T-helper 17 cell (primary cell): ENCODE measurements at places on chromosomes 13 and 19. TPM values are rescaled to one million over a fixed set of nuclear protein-coding genes. Genes with fewer than 3 reads are reported as not detected.

- peaks cover 10% of the 10 kb centered on the region for H3K27me3 ChIP-seq
- H3K27ac ChIP-seq: no peak overlapping the region
- DNase-seq: no peak
- H3K36me3 ChIP-seq: no peaks in the 10 kb centered on the region
- H3K4me1 ChIP-seq: peaks cover 3% of the 10 kb centered on the region
Measured at GRCh38 chr13:38369058-38369457, 19.4 kb downstream of the UFM1 start.

DNA sequence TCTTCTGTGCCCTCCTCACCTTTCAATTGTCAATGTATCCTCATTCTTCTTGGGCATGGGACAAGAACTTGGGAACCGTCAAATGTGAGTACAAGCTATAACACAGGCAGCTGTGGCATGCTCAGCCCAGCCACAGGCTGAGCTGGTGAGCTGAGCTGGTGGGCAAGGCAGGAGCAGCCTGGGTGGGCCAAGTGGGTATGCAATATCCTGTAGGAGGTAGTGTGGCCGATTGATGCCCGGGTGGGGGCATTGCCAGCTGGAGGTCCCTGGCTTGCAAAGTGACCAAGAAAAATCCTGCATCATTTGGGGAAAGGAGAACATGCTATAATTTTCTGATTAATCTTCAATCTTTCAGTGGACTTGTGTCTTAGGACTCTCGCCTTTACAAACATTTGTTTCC, 507.2 kb upstream of the SLC10A2 start:
- H3K4me1 ChIP-seq: no peaks in the 10 kb centered on the region
- H3K4me3 ChIP-seq: no peak overlapping the region
- H3K36me3 ChIP-seq: no peaks in the 10 kb centered on the region
- H3K27me3 ChIP-seq: no peaks in the 10 kb centered on the region

Gene ZNF570
- total RNA-seq: 11.8 TPM

Gene RGS9BP
- total RNA-seq: 0.10 TPM

Gene PPP1R15A
- 954 TPM for total RNA-seq

DNA sequence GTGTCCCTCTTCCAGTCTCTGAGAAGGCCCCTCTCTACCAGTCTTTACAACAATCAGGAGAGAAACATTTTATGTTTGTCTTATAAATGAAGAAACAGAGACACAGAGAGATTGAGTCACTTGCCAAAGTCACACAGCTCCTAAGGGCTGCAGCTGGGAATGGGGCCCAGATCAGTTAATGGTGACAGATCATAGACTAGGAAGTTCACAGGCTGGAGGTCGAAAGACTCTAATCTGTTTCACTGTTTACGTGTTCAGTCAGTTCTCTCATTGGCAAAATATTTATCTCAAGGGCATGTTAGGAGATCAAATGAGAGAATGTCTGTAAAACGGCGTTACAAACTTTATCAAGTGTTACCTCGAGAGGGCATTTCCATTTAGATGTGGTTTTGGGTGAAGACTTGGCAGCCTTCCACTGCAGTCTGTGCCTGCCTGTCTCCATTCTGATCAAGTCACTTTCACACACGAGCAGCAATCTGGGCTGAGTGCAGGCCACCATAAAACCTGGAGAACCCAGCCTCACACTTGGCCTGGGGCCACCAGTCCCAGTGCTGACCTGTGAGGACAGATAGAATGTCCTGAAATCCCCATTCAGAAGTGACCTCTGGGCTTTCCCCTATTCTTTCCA, 65.1 kb downstream of the SIAH3 start:
- H3K27me3 ChIP-seq: peaks cover 11% of the 10 kb centered on the region
- H3K4me1 ChIP-seq: peaks cover 22% of the 10 kb centered on the region
- H3K4me3 ChIP-seq: no peak overlapping the region
- peak overlapping the region; percentile 60 for H3K27ac ChIP-seq
- no peaks in the 10 kb centered on the region for H3K36me3 ChIP-seq

GRCh38 chr13:47865883-47866282, 135.2 kb downstream of the SUCLA2 start:
- H3K36me3 ChIP-seq: no peaks in the 10 kb centered on the region
- H3K4me1 ChIP-seq: no peaks in the 10 kb centered on the region
- no peak overlapping the region for H3K4me3 ChIP-seq
- peaks cover 6% of the 10 kb centered on the region for H3K27me3 ChIP-seq
- H3K27ac ChIP-seq: no peak overlapping the region

DNA sequence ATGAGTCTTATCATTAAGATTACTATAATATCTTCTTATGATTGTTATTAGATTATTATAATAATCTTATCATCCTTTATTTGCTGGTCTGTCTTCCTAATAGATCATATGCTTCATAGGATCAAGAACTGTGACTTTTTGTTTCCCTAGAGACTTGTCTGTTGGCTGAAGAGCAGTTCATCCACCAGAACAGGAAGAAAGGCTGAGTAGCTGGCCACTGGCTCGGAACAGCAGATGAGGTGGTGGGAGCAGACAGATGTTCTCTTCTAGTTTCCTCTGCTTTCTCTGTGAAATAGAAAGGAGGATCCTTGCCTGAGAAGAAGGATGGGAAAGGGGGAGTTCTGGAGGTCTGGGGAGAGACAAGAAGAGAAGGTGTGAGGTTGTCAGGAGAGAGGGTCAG, 120.0 kb downstream of the CCNA1 start:
- no peaks in the 10 kb centered on the region for H3K36me3 ChIP-seq
- H3K4me1 ChIP-seq: no peaks in the 10 kb centered on the region
- no peaks in the 10 kb centered on the region for H3K27me3 ChIP-seq
- no peak for DNase-seq
- no peak overlapping the region for H3K27ac ChIP-seq
